ENCODE measurements at places on chromosomes 11 and 22. TPM values are rescaled to one million over a fixed set of nuclear protein-coding genes. Genes with fewer than 3 reads are reported as not detected.

- H3K36me3 ChIP-seq: no peaks in the 10 kb centered on the region
- H3K27ac ChIP-seq: no peak overlapping the region
- no peaks in the 10 kb centered on the region for H3K27me3 ChIP-seq
- DNase-seq: no peak
- no peak overlapping the region for H3K4me3 ChIP-seq
- no peaks in the 10 kb centered on the region for H3K4me1 ChIP-seq
These were observed 5.5 kb upstream of the PANX3 start for GRCh38 chr11:124605719-124606118.

DNA sequence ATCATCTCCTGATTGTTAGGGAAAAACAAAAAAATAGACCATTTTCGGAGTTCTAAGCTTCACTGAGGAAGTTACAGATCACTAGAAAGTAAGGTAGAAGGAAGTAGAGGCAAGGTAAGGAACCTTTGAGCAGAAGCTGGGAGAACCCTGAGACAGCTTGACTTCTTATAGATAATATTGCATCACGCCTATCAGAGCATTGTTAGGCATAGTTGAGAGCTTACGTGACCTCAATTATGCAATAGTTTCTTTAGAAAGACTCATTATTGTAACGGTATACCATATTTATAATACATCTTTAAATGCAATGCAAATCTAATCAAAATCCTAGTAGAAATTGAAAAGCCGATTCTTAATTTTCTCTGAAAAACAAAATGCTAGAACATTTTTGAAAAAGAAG is 4.9 kb downstream of the TBRG1 start:
- DNase-seq: no peak
- H3K27me3 ChIP-seq: no peaks in the 10 kb centered on the region
- H3K4me1 ChIP-seq: peaks cover 14% of the 10 kb centered on the region
- H3K4me3 ChIP-seq: no peak overlapping the region
- no peak overlapping the region for H3K27ac ChIP-seq

GRCh38 chr22:41092023-41092817 is at the start of gene EP300:
TSS of gene EP300 (plus strand) at chr22:41092592. CDS start at chr22:41093005, 413 bp downstream.
- DNase-seq: peak; percentile 89
- peak within 1 kb of the TSS; percentile 96 for H3K27ac ChIP-seq
- H3K4me3 ChIP-seq: peak within 1 kb of the TSS; percentile 88

DNA sequence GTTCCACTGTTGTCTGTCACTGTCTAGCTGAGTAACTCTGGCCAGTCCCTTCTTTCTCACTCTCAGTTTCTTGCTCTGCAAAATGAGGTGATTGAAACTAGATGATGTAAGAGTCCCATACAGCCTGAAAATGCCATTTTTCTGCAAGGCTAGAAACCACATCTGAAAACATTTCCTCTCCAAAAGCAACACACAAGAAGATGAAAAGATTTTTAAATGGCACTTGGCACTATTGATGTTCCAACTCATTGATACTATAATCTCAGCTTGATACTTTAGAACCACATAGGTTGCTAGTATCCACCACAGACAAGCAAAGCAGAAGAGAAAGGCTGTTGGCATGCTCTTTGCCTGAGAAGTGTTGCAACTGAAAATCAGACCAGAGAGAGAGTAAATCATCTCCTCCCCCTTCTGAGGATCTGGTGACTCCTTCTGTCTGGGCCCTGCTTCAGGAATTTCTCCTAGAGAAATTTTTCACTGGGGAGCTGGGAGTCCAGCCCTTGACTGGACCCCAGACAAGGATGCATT is 1217.9 kb downstream of the LRRC4C start:
- H3K4me3 ChIP-seq: no peak overlapping the region
- H3K27ac ChIP-seq: no peak overlapping the region
- H3K4me1 ChIP-seq: no peaks in the 10 kb centered on the region
- H3K27me3 ChIP-seq: no peaks in the 10 kb centered on the region
- no peak for DNase-seq
- no peaks in the 10 kb centered on the region for H3K36me3 ChIP-seq

- H3K27ac ChIP-seq: peak overlapping the region; percentile 74
- H3K27me3 ChIP-seq: no peaks in the 10 kb centered on the region
- no peak for DNase-seq
- peaks cover 97% of the 10 kb centered on the region for H3K4me1 ChIP-seq
These were observed 1.2 kb downstream of the TSPAN32 start for GRCh38 chr11:2302896-2303626.

- DNase-seq: peak; percentile 89
- no peaks in the 10 kb centered on the region for H3K36me3 ChIP-seq
- peaks cover 19% of the 10 kb centered on the region for H3K4me1 ChIP-seq
- H3K27ac ChIP-seq: peak overlapping the region; percentile 20
- H3K4me3 ChIP-seq: peak overlapping the region; percentile 53
- H3K27me3 ChIP-seq: peaks cover 23% of the 10 kb centered on the region
These were observed 7.3 kb upstream of the NCF4 start for GRCh38 chr22:36853407-36854099.

- no peak for DNase-seq
- H3K27ac ChIP-seq: peak overlapping the region; percentile 72
- peak overlapping the region; percentile 54 for H3K4me3 ChIP-seq
- H3K27me3 ChIP-seq: no peaks in the 10 kb centered on the region
- no peaks in the 10 kb centered on the region for H3K36me3 ChIP-seq
These were observed 723 bp upstream of the CD82 start for GRCh38 chr11:44564670-44565210.

DNA sequence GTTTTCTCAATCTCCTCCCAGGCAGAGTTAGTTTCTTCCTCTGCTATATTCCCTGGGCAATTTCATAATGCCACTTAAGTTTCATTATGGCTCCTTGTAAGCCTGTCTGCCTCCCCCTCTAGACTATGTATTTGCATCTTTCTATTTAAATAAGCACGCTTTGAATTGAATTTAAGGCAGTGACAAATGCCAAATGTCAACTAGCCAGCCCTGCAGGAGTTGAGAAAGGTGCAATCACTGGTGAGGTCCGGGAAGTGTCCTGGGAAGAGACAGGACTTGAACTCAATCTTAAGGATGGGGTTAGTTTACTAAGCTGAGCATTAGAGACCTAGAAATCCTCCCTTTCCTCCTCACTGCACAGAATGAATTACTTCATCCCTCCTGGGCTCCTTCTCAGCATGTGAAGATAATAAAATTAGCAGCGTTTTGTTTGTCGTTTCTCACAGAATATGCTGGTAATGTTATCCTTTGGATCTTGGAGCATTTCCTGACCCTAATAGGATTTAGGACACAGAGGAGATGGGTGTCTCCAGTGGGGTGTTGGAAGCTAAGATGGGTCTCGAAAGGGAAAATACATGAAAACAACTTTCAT is 1.6 kb downstream of the TCP11L1 start:
- H3K36me3 ChIP-seq: peaks cover 9% of the 10 kb centered on the region
- no peak for DNase-seq
- no peaks in the 10 kb centered on the region for H3K4me1 ChIP-seq
- peak overlapping the region; percentile 83 for H3K27ac ChIP-seq
- H3K27me3 ChIP-seq: peaks cover 2% of the 10 kb centered on the region
- H3K4me3 ChIP-seq: no peak overlapping the region

- peaks cover 70% of the 10 kb centered on the region for H3K4me1 ChIP-seq
- peak overlapping the region; percentile 91 for H3K27ac ChIP-seq
- H3K4me3 ChIP-seq: no peak overlapping the region
- no peak for DNase-seq
- peaks cover 48% of the 10 kb centered on the region for H3K36me3 ChIP-seq
- H3K27me3 ChIP-seq: no peaks in the 10 kb centered on the region
These were observed 7.1 kb downstream of the CD44 start for GRCh38 chr11:35146074-35146521.

DNA sequence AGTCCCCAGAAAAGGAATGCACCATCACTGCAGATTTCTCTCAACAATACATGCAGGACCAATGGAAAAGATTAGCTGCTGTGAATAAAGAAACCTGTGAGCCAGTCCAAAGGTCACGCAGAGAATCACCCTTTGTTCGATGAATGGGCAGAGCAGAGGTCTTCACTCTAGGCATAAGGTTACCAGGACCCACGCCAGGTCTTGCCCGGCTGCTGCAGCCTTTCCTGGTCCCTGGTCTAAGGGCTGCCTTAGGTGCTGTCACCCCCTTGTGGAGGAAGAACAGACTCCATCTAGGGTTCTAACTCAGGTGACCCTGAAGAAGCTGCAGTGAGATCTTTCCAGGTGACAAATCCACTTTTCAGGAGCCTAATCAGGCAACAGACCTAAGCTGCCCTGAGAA is 29.0 kb upstream of the NAP1L4 start:
- no peak overlapping the region for H3K27ac ChIP-seq
- H3K27me3 ChIP-seq: no peaks in the 10 kb centered on the region
- H3K4me1 ChIP-seq: peaks cover 14% of the 10 kb centered on the region
- no peak for DNase-seq
- H3K36me3 ChIP-seq: peaks cover 18% of the 10 kb centered on the region

GRCh38 chr11:1049071-1049405 is 12.5 kb upstream of the MUC6 start:
- no peaks in the 10 kb centered on the region for H3K4me1 ChIP-seq
- peaks cover 66% of the 10 kb centered on the region for H3K27me3 ChIP-seq
- H3K4me3 ChIP-seq: no peak overlapping the region
- no peak for DNase-seq
- H3K27ac ChIP-seq: no peak overlapping the region
- H3K36me3 ChIP-seq: no peaks in the 10 kb centered on the region

- no peak overlapping the region for H3K27ac ChIP-seq
- peaks cover 6% of the 10 kb centered on the region for H3K27me3 ChIP-seq
- DNase-seq: no peak
- H3K4me3 ChIP-seq: no peak overlapping the region
- no peaks in the 10 kb centered on the region for H3K36me3 ChIP-seq
These were observed 3.6 kb upstream of the KAT5 start for GRCh38 chr11:65708451-65708850.

DNA sequence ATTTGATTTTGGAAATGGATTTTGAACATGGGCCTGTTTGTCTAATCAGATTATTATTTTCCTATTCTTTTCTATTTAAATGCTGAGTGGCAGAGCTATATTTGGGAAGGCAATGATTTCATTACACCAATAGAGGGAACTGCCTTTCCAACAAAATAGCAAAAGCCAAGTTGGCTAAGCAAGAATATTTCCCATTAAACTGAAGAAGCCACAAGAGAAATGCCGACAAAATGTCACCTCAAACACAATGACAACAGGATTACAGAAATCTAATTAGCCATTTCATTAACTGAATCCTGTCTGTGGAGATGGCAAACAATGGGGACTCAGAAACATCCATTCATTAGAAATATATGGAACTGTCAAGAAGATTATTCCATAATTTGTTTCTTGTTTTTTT is 1593.1 kb upstream of the RAG2 start:
- no peak overlapping the region for H3K4me3 ChIP-seq
- DNase-seq: no peak
- H3K36me3 ChIP-seq: no peaks in the 10 kb centered on the region
- H3K27me3 ChIP-seq: no peaks in the 10 kb centered on the region
- no peak overlapping the region for H3K27ac ChIP-seq

GRCh38 chr11:92504004-92504403 is 279.4 kb downstream of the FAT3 start:
- H3K27ac ChIP-seq: no peak overlapping the region
- no peak for DNase-seq
- H3K4me1 ChIP-seq: no peaks in the 10 kb centered on the region
- no peaks in the 10 kb centered on the region for H3K27me3 ChIP-seq
- H3K4me3 ChIP-seq: no peak overlapping the region

DNA sequence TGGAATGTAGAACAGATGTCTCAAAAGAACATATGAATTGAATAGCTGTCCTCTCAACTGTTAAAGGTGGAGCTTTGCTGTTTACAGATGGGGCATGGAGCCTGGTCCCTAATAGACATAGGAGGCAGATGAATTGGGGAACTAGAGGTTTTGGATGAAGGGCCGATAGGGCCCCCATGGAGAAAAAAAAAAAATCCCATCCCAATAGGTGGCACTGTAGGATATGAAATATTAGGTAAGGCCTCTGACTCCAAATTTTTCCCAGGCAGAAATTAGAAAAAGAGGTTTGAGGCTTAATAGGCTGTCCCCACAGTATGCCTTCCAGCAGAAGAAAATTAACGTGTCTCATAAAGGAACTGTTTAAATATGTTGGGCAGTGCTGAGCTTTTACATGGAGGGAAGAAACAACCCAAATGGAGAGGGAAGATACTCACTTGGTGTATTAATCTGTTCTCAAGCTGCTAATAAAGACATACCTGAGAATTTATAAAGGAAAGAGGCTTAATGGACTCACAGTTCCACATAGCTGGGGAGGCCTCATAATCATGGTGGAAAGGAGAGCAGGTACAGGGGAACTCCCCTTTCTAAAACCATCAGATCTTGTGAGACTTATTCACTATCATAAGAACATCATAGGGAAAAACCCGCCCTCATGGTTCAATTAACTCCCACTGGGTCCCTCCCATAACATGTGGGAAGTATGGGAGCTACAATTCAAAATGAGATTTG is 30.1 kb upstream of the TMEM45B start:
- H3K4me3 ChIP-seq: no peak overlapping the region
- H3K36me3 ChIP-seq: no peaks in the 10 kb centered on the region
- no peaks in the 10 kb centered on the region for H3K4me1 ChIP-seq
- DNase-seq: no peak
- no peaks in the 10 kb centered on the region for H3K27me3 ChIP-seq

OR51B4 gene
- not detected for total RNA-seq

SYT7 gene
- total RNA-seq: not detected

BDNF gene
- not detected for total RNA-seq

GP1BB gene
- total RNA-seq: 0.58 TPM

DEUP1 gene
- not detected for total RNA-seq

NUMA1 gene
- 358 TPM for total RNA-seq

OR6T1 gene
- total RNA-seq: not detected

MUC15 gene
- not detected for total RNA-seq

TENM4 gene
- 0.03 TPM for total RNA-seq

SYT12 gene
- total RNA-seq: not detected

Measured in T-cell (primary cell).